ENCODE measurements at places on chromosomes 4 and X.
A peak's percentile ranks its signal among the peaks of the same experiment; 100 is the strongest.

GRCh38 chr4:74362347-74362746 is 2.6 kb upstream of the EREG start:
- H3K4me1 ChIP-seq = peaks cover 8% of the 10 kb centered on the region
- no peak for DNase-seq
- peaks cover 44% of the 10 kb centered on the region for H3K27me3 ChIP-seq

- no peak for DNase-seq
- no peaks in the 10 kb centered on the region for H3K4me1 ChIP-seq
- no peaks in the 10 kb centered on the region for H3K27me3 ChIP-seq
- H3K27ac ChIP-seq = no peak overlapping the region
- no peaks in the 10 kb centered on the region for H3K36me3 ChIP-seq
Measured at GRCh38 chr4:129455482-129455881, 359.5 kb downstream of the C4orf33 start.

GRCh38 chrX:46912603-46913491 is 626 bp downstream of the JADE3 start:
- DNase-seq = peak; percentile 10
- peaks cover 13% of the 10 kb centered on the region for H3K4me1 ChIP-seq

GRCh38 chr4:80876810-80877209 is 153.7 kb upstream of the BMP3 start:
- H3K27ac ChIP-seq = no peak overlapping the region
- DNase-seq = no peak
- no peaks in the 10 kb centered on the region for H3K4me1 ChIP-seq

- no peak overlapping the region for H3K4me3 ChIP-seq
- no peak overlapping the region for H3K27ac ChIP-seq
- DNase-seq = no peak
- no peaks in the 10 kb centered on the region for H3K36me3 ChIP-seq
Measured at GRCh38 chrX:68090266-68090665, 343.0 kb downstream of the OPHN1 start.

- H3K4me3 ChIP-seq = no peak overlapping the region
- H3K36me3 ChIP-seq = no peaks in the 10 kb centered on the region
- H3K27ac ChIP-seq = no peak overlapping the region
- no peak for DNase-seq
- H3K4me1 ChIP-seq = no peaks in the 10 kb centered on the region
Measured at GRCh38 chrX:113297437-113297836, 456.8 kb upstream of the AMOT start.

- no peak for DNase-seq
- peaks cover 2% of the 10 kb centered on the region for H3K27me3 ChIP-seq
- H3K36me3 ChIP-seq = no peaks in the 10 kb centered on the region
Measured at GRCh38 chr4:7410446-7410845, 24.3 kb downstream of the PSAPL1 start.

GRCh38 chr4:84901173-84901572 is 65.3 kb downstream of the WDFY3 start:
- no peaks in the 10 kb centered on the region for H3K27me3 ChIP-seq
- H3K27ac ChIP-seq = no peak overlapping the region
- no peaks in the 10 kb centered on the region for H3K36me3 ChIP-seq
- DNase-seq = no peak
- no peak overlapping the region for H3K4me3 ChIP-seq
- H3K4me1 ChIP-seq = no peaks in the 10 kb centered on the region
